ENCODE measurements at places on chromosomes 2 and 18. TPM values are rescaled to one million over a fixed set of nuclear protein-coding genes. Genes with fewer than 3 reads are reported as not detected.

GRCh38 chr2:142140434-142140845 lies 9.6 kb upstream of the LRP1B start:
- no peak for DNase-seq

The EPB41L3 gene
- total RNA-seq, result 17.0 TPM

GRCh38 chr2:241566468-241566867 lies 7.9 kb downstream of the BOK start:
- no peak for DNase-seq

The CNTNAP5 gene
- total RNA-seq, result 0.43 TPM

- no peak for DNase-seq
These were observed 3.3 kb downstream of the SP110 start for GRCh38 chr2:230216489-230216888.

GRCh38 chr2:133352719-133353118 lies 215.5 kb downstream of the NCKAP5 start:
- no peak for DNase-seq

- no peak for DNase-seq
These were observed 6.2 kb upstream of the CCDC85A start for GRCh38 chr2:56177420-56178220.

- no peak for DNase-seq
These were observed 21.6 kb upstream of the KIF5C start for GRCh38 chr2:148853458-148853857.

The LIMS2 gene
- total RNA-seq, result 6.3 TPM

The SERPINB5 gene
- not detected for total RNA-seq
